ENCODE measurements at places on chromosomes 6 and 20. TPM values are rescaled to one million over a fixed set of nuclear protein-coding genes. Genes with fewer than 3 reads are reported as not detected.
A peak's percentile ranks its signal among the peaks of the same experiment; 100 is the strongest.

- no peak for DNase-seq
Observed at GRCh38 chr6:31208506-31208905, 38.0 kb upstream of the POU5F1 start.

DNA sequence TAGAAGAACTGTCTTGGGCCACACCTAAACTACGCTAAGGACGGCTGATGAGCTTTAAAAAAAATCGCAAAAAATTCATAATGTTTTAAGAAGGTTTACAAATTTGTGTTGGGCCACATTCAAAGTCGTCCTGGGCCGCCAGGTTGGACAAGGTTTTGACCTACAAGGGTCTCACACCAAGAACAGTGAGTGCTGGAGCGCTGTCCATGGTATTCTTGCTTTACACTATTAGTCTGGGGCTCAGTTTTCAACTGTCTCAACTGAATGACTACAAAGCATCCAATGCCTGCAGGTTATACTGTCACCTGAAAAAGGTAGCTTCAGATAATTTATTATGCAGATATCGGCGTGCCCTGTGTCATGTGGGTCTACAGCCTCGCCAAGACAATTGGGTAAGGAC, 3.7 kb upstream of the FAXC start:
- no peak for DNase-seq

- DNase-seq, result no peak
Observed at GRCh38 chr6:84979541-84979940, 215.1 kb upstream of the TBX18 start.

GRCh38 chr6:48111143-48111506, at the start of gene PTCHD4:
TSS of gene PTCHD4 (minus strand) at chr6:48111197. CDS start at chr6:48068957, 42,240 bp downstream.
- peak; percentile 76 for DNase-seq

- DNase-seq, result peak; percentile 51
Observed at GRCh38 chr6:157667211-157668008, 155.6 kb upstream of the SNX9 start.

GRCh38 chr20:22984008-22984407, 51.1 kb upstream of the SSTR4 start:
- DNase-seq, result no peak

GRCh38 chr6:17276766-17277165, 4.4 kb upstream of the RBM24 start:
- no peak for DNase-seq

GRCh38 chr20:57435498-57436222, 44.5 kb downstream of the RBM38 start:
- DNase-seq, result peak; percentile 62

- DNase-seq, result no peak
Observed at GRCh38 chr6:132190815-132191175, 210.5 kb downstream of the MOXD1 start.

- DNase-seq, result no peak
Observed at GRCh38 chr6:130027948-130028347, 9.6 kb downstream of the L3MBTL3 start.

- DNase-seq, result no peak
Observed at GRCh38 chr6:2862712-2863181, 21.1 kb upstream of the SERPINB1 start.

DNA sequence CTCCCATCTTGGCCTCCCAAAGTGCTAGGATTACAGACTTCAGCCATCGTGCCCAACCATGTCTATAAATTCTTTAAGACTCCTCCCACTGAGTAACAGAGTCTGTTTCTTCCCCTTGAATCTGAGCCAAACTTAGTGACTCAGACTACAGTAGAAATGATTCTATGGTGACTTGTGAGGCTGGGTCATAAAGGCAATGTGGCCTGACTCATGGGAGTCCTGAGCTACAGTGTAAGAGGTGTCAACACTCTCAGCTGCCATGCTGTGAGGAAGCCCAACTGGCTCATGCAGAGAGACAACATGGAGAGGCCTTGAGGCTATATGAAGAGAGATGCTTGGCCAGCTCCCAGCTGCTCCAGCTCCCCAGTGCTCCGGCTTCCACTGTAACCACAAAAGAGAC, 5.2 kb upstream of the NRSN2 start:
- no peak for DNase-seq

- DNase-seq, result no peak
Observed at GRCh38 chr6:31001281-31001888, 8.9 kb upstream of the MUC22 start.

- DNase-seq, result no peak
Observed at GRCh38 chr20:38569747-38570525, 11.1 kb upstream of the ADIG start.

CNKSR3 gene
- 6.4 TPM for total RNA-seq

PRICKLE4 gene
- total RNA-seq, result 0.70 TPM

AGPAT1 gene
- 89.5 TPM for total RNA-seq

Data from H9 (cell line).